ENCODE measurements at places on chromosomes 5 and 9.

DNA sequence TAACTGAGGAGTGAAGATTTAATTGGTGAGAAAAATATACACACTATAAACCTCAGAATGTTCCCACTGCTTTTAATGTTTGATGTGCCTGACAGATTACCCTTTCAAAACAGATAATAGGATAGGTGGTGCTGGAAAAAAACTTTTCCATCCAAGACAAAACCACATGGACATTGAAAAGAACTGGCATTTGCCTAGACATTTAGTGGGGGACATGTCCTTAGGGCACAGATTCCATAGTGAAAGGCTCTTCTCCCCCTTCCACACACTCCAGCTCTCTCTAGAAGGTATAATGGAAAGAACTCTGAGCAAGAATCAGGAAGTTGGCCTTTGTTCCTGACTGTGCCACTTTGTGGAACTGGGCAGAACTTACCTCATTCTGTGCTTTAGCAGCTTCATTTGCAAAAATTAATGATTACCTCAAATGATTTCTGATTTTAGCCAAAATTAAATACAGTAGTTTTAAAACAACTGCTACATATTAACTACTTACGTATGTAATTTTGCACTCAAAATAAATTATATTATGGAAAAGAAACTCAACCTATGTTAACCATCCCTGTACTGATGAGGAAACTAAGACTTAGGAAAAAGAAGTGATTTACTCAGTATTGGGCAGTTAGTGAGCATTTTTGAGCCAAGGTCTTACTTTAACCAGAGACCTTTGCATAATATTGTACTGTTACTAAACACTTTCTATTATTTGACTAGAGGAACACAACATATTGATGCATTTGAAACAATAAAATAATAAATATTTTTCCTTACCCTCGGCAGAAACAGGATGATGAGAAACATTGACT lies 43.3 kb downstream of the TMC1 start:
- DNase-seq, result no peak

DNA sequence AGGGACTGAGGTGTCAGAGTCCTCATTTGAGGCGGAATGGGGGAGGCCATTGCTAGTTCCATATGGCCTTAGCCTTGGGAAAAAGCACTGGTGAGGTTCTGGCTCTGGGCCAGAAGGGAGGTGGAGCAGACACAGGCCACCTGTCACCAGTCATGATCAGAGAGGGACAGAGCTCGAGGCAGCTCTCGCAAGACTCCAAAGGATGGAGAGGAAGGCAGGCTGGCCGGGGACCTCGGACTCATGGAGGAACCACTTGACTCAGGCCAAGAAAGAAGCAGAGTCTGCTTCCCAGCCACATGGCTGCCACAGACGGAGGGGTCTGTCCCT lies 29.2 kb upstream of the NSMF start:
- DNase-seq, result no peak

- no peak for DNase-seq
These were observed 127.6 kb downstream of the RFX3 start for GRCh38 chr9:3398232-3398648.

DNA sequence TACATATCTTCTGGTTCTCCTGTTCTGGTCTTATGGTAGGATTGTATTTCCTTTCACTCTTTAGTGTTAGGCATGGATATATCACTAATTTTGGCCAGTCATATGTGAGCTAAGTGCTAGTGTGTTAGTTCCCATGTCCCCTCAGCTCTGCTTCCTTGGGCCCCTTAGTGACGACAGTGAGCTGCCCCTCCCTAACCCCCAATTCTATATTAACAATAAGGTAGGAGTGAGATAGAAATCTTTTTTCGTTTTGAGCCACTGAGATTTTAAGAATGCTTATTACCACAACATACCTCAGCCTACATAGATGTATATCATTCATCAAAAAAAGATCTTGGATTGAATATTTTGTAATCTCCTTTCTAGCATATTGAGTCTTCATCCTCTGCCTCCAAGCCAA lies 100.5 kb downstream of the PARP8 start:
- DNase-seq, result no peak

- DNase-seq, result peak; percentile 17
These were observed 1.6 kb downstream of the ELL2 start for GRCh38 chr5:95959888-95960666.
